ENCODE measurements at places on chromosomes 6 and 20.

DNA sequence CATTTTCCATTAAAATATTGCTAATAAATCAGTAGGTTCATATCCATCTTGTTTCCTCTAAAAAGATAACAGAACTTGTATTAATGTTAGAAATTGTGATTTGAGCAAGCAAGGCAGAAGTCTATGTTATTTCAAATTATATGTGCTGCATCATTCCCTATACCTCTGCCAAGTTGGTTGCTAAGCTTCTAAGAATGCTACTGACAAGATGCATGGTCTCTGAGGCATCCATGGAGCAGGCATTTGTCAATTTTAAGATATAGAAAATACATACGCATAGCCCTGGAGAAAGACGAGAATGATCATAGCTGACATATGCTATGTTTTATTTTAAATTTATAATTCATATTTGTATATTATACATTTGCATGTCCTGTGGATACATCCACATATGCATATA is 168.3 kb upstream of the THEMIS start:
- no peak for DNase-seq

GRCh38 chr6:43076464-43077332 is 584 bp downstream of the PTK7 start:
- no peak for DNase-seq

DNA sequence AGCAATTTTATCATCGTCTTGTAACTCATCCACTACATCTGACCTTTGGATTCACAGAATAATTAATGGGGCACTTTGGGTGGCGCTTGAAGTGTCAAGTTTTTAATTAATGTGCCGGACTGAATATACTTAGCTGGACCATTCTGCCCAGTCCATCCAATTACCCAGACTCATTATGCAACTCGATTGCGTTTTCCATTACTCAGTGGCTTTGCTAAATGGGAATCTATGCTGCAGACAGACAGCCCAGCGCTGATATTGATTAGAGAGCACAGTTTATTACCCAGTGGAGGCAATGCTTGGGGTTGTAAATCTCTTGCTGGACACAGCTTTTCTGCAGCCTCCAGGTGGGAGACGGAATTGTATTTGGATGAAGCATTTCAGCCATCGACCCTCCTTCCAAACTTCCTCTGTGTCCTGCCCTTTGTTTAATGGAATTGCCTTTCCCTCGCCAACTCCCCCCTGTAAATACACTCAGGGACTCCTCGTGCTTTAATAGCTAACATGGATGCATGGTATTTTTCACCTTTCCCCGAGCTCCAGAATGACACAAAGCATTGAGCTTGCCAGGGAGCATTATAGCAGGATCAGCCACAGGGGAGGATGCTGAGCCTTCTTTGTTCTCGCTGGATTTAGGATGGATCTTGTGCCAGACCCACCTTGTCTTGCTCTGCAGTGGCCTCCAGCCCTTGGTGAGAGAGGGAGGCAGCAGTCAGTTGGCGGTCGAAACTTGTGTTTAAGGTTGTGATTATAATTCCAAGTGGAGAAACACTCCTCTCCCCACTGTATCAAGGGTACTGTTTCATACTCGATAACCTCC is 59.7 kb downstream of the EDN3 start:
- no peak for DNase-seq

DNA sequence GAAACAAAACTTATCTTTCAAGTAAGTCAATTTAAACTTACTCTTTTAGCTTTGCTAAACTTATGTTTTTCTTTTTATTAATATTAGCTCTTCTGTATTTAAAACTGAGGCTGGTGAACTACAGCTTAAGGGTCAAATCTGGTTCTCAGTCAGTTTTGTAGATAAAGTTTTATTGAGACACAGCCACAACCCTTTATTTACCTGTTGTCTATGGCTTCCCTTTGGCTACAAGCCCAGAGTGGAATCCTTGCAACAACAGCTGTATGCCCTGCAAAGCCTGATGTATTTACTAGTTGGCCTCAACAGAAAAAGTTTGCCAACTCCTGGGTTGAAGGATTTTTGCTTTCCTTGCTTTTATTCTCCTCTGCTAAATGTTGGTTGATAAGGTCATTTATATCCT is 491.4 kb upstream of the RNF217 start:
- no peak for DNase-seq

- DNase-seq, result no peak
These were observed 163.6 kb downstream of the SYNDIG1 start for GRCh38 chr20:24633026-24633425.

GRCh38 chr6:151763938-151764680 is 43.4 kb upstream of the ESR1 start:
- no peak for DNase-seq

- no peak for DNase-seq
These were observed 58.5 kb downstream of the HS3ST5 start for GRCh38 chr6:114284281-114284680.

GRCh38 chr6:128425856-128426255 is 94.5 kb downstream of the PTPRK start:
- DNase-seq, result no peak

GRCh38 chr6:48541649-48542048 is 430.7 kb upstream of the PTCHD4 start:
- no peak for DNase-seq

DNA sequence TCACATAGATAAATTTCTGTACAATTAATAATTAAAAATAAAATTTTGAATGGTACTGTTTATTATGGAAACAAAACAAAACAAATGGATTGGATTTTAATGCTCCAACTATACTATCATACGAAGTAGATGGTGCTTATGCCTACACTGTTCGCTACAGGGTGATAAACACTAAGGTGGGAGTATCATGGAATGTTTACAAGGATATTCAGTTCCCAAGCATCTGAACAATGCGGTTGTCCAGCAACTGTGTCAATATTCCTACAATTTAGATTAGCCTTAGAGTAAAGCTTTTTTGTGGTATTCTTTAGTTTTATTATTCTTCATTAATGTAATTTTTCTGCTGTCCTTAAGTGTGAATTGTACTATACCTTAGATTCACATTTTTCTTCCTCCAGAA is 105.1 kb downstream of the MMS22L start:
- no peak for DNase-seq

DNA sequence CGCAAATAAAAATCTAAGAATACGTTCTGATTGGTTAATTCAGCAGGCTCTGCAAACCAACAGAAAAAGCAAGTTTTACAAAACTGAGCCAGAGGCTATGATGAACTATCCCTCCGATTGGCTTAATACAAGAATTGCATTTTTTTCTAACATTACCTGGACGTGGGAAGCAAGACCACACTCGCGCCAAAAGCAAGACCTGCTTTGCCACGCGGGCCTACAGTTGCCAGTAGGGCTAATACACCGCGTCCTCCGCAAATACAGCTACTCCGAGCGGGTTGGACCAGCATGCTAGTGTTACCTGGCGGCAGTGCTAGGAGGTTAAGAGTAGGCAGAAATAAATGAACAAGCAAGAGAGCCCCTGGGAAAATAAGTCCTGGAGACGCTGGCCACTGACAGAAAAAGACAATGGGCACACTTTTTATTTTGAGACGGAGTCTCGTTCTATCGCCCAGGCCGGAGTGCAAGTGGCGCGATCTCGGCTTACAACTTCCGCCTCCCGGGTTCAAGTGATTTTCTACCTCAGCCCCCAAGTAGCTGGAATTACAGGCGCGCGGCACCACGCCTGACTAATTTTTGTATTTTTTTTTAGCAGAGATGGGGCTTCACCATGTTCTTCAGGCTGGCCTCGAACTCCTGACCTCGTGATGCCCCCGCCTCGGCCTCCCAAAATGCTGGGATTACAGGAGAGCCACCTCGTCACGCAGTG is 131.9 kb upstream of the BTN3A2 start:
- DNase-seq, result no peak

GRCh38 chr6:155311086-155311485 is 3.2 kb downstream of the TFB1M start:
- DNase-seq, result no peak

- DNase-seq, result no peak
These were observed 1.2 kb upstream of the PARD6B start for GRCh38 chr20:50729901-50730764.

GRCh38 chr6:107604549-107604948 is 114.6 kb downstream of the SOBP start:
- DNase-seq, result no peak

- DNase-seq, result no peak
These were observed 387.8 kb downstream of the SMOC2 start for GRCh38 chr6:168828800-168829199.

- no peak for DNase-seq
These were observed 38.5 kb downstream of the PXDC1 start for GRCh38 chr6:3712827-3713665.

DNA sequence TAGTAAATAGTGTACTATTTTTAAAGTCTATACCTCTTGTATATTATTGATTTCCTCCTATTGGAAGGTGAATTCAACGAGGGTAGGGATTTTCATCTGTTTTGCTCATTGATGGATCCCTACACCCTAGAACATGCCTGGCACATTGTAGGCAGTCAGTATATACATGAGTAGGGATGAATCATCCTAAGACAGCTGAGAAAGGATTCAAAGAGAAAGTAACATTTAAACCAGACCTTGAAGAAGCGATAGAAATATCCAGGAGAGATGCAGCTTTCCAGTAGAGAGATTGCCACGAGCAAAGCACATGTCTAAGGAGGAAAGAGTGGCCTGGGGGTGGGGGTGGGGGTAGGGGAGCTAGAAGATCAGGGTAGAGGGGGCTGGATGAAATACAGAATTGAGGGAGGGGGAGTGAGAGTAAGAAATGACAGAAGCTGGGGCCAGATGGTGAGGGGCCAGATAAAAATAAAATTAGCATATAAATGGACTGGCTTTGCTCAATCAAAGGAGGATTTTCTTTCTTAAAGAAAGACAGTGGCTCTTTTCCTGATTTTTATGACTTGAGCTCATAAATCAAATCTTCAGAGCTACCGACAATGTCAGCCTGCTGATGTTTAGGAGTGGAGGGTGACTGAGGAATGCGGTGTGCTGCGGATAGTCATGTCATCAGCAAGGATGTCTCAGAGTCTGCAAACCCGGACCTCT is 168.2 kb downstream of the SAMD5 start:
- DNase-seq, result no peak

DNA sequence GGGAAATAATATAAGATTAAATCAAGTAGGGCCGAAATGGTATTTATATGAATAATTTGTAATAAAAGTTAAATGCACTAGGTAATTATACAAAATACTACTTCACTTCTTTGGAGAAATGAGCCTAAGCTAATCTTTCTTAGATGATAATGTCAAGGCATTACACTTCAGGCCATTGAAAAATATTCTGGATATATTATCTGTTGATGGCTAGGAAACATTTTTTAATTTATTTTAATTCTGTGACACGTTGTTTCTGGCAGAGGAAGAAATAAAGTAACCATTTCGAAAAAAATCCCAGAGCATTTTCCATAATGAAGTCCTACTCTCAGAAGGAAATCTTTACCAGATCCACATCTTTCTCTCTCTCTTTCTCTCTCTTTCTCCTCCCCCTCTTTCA is 133.9 kb downstream of the MMUT start:
- DNase-seq, result no peak

DNA sequence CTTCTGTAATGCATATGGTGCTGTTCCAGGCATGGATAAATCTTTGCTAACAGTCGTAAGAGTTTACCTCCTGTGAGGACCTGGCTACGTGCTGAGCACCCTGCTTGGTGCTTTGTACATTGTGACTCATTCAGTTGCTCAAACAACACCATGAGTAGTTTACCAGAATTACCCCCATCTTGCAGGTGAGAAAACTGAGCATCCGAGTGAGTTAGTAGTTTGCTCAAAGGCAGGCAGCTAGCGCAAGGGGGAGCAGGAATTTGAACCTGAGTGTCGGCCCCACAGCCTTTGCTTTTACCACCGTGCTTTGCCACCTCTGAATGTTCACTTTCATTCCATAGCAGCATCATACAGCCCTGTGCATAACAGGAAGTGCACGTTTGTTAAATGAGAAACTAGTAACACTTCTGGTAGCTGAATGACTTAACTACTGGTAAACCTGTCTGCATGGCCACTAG is 121.9 kb downstream of the MTHFD1L start:
- no peak for DNase-seq

DNA sequence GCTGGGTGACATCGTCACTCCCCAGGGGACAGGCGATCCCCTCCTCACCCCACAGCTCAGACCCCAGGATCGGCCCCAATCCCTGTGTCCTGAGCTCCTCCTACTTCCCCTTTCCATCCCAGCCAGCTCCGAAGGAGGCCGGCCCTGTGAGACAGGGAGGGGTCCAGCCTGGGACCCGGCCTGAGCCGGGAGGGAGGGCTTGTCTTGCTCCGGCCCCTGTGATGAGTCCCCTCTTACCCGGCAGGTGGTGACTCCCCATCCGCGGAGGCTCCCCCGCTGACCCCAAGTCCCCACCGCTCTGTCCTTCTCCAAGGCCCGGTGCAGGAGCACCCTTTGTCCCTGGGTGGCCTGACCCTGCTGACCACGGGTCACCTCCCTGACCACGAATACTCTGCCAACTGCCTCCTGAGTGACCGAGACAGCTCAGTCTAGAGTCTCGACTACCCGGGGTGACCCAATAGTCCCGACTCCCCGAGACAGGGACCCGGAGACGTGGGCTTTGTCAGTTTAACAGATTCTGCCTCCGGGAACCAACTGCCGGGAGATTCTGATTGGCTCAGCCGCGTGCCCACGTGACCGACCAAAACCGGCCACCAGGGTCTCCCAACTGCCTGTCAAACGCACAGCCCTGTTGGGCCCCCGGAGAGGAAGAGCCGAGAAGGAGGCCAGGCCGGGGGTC is 187.4 kb upstream of the PROKR2 start:
- DNase-seq, result no peak

DNA sequence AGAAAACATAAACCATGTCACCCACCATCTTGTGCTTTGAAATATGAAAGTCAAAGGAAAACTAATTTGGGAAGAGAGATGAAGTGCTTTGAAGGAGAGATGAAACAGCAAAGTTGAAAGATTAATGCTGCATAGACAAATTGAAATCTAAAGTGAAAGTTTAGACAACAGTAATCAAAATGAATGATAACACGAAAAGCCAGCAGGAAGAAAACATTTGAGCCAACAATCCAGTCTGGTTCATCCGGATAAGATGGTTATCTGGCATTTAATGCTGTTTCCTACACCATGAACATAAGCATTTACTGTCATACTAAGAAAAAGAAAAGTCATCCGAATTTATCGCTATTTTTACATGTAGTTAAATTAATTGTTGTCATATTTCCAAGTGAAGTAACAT is 595 bp downstream of the HAO1 start:
- no peak for DNase-seq

GRCh38 chr6:113671421-113671820 is 185.7 kb upstream of the MARCKS start:
- no peak for DNase-seq

GRCh38 chr6:149405823-149406765 is 6.0 kb downstream of the SUMO4 start:
- no peak for DNase-seq

- no peak for DNase-seq
These were observed 155.3 kb upstream of the MAFB start for GRCh38 chr20:40844332-40844731.

GRCh38 chr20:2771631-2772080 is 28.8 kb downstream of the CPXM1 start:
- DNase-seq, result no peak

DNA sequence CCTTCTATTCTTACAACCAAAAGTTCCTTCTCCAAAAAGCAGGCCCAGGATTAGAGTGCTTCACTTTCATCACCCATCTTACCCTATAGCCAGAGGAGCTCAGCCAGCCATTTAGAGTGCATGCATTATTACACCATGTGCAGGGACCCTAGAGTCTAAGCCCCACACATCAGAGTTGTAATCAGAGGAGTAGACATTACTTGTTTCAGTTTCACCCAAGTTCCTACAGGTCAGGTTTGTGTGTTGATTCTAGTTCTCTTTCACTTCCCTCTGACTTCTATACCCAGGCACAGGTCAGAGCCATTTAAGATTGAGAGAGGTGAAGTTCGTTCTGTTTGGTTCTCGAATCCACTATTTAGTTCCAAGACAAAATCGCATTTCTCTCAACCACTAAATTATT is 16.3 kb upstream of the ARFGEF3 start:
- DNase-seq, result no peak
